CD4-positive, alpha-beta T cell treated with Interleukin-12 subunit alpha and Interleukin-12 subunit beta, for 1 hour (primary cell): ENCODE measurements at places on chromosomes 3 and 15.

DNA sequence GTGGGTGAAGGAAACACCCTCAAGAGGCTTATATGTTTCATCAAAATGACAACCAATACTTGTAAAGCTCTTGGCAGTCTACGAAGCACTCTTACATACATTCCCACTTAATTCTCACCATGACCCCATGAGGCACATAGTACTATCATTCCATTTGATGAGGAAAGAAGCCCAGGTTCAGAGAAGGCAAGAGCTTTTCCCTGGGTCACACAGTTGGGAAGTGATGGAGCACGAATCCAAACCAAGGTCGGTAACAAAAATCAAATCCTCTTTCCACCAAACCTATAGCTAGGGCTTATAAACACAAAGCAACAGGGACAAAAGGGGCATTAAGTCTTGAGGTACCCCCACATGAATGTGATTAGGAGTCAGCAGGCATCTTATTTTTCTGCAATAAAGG, 187.1 kb downstream of the UACA start:
- DNase-seq: no peak

GRCh38 chr3:159482241-159482993, 506.2 kb upstream of the IL12A start:
- DNase-seq: no peak

DNA sequence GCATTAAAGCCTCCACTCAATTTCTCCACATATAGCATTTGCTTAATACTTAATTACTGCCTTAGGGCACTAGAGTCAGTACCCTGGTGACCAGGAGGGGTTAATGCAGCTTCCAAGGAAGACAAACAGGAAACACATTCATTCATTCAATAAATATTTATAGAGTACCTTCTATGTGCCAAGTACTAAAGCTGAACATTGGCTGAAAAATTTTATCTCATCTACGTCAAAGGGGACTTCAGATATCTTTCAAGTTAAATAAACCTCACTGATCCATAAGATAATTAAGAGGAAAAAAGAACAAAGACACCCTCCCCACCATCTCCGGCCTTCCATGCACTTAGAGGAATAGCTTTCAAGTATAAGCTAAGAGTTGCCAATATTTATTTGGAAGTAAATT, 156.9 kb upstream of the PRICKLE2 start:
- no peak for DNase-seq

DNA sequence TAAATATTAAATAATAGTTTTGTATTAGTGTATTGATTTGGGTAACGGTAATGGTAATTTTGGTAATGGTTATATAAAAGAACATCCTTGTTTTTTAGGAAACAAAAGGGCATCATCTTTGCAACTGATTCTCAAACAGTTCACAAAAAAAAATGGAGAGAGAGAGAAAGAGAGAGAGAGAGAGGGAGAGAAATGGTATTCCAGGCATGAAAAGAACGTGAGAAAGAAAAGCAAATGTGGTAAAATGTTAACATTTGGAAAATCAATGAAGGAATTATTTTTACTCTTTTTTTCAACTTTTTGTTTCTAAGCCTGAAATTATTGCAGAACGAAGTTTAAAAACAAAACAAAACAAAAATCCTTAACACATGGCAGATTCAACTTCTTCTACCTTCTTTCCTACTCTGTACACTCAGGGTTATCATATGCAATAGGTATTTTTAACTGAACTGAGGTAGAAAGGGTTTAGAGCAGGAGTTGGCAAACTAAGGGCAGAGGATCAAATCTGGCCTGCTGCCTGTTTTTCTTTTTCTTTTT, 2.2 kb upstream of the GLB1 start:
- DNase-seq: no peak
